ENCODE measurements at places on chromosomes 2 and 18. TPM values are rescaled to one million over a fixed set of nuclear protein-coding genes. Genes with fewer than 3 reads are reported as not detected.

Gene BOLL
- total RNA-seq = not detected

Gene LIPT1
- 11.1 TPM for total RNA-seq

Gene LNPK
- 29.6 TPM for total RNA-seq

GRCh38 chr18:31773774-31774476 is 13.2 kb upstream of the SLC25A52 start:
- no peaks in the 10 kb centered on the region for H3K4me1 ChIP-seq
- no peak overlapping the region for H3K4me3 ChIP-seq
- DNase-seq = no peak
- no peaks in the 10 kb centered on the region for H3K36me3 ChIP-seq

GRCh38 chr2:209662021-209662420 is 109.6 kb upstream of the UNC80 start:
- no peak overlapping the region for H3K27ac ChIP-seq

GRCh38 chr18:21714474-21714873 is 9.9 kb upstream of the ABHD3 start:
- H3K4me3 ChIP-seq = no peak overlapping the region
- DNase-seq = no peak
- H3K27ac ChIP-seq = no peak overlapping the region
- no peaks in the 10 kb centered on the region for H3K27me3 ChIP-seq
- H3K36me3 ChIP-seq = no peaks in the 10 kb centered on the region
- no peaks in the 10 kb centered on the region for H3K4me1 ChIP-seq

DNA sequence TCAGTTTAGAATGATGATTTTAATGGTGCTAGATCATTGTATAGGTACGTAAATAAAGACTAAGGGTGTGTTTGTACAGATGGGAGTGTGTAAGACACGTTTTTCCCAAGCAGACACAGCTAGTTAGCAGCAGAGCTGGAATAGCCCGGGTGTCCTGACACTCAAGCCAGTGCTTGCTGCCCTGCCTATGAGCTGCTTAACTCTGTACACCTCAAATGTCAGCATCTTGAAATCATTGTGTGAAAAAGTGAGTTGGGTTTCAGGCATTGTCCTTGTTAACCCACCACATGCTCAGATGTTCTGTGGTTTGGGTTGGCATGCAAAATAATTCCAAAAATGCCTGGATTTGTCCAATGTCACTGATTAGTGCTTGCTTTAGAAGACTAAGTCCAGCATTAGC is 13.0 kb upstream of the TET3 start:
- no peak for DNase-seq
- H3K36me3 ChIP-seq = no peaks in the 10 kb centered on the region
- peaks cover 4% of the 10 kb centered on the region for H3K4me1 ChIP-seq
- no peak overlapping the region for H3K27ac ChIP-seq
- no peak overlapping the region for H3K4me3 ChIP-seq
- no peaks in the 10 kb centered on the region for H3K27me3 ChIP-seq
